ENCODE measurements at places on chromosomes 2 and 18.

DNA sequence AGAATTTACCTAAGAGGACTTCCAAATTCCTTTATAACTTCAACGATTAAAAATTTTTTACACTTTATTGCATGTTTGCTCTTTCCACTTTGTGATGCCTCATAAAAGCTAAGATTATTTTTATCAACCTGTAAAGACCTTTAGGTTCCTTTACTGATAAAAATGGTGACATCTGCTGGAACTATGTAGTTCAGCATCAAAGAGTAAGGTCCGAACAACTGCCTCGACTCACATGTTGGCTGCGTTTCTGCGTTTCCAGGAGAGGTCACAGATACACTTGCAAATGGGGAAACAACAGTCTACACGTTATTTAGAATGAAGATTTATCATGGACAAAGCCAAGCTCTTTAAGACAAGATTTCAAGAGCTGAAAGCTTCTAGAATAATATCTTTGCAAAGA, 18.8 kb upstream of the TMX3 start:
- DNase-seq = no peak

DNA sequence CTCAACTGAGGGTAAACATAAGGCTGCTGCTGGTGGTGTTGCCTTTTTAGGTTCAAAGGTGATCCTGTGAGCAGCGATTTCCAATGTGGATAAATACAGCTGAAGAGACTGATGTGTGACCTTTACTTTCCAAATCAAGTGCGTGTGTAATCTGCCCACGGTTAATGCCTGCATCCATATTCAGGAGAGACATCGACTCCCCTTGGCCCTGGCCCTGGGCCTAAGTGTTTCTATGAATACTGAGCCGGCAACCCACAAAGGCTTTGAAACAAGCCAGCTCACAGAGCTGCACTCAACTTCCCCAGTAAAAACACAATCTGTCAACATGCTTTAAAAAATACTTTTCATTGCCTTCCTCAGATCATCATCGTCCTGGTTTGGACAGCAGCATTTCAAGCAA, 1026.6 kb downstream of the TMEM182 start:
- no peak for DNase-seq

DNA sequence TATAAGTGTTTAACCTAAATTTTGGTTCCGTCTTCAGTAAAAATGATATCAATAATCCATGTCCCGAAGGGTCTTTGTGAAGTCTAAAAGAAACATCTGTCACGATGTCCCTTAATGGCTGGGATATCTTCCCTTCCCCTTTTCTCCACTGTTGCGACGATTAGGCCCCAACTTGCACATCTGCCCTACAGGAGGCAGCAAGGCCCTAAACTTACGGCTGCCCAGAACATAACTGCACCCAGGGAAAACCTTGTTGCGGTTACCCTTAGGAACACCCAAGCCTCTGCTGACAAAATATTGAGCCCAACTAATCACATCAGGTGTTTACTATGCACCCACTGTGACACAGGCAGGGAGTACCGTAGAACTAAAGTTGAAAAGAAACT, 1.3 kb upstream of the SMAD2 start:
- no peak for DNase-seq

GRCh38 chr2:43217228-43218154, 8.9 kb downstream of the ZFP36L2 start:
- no peak for DNase-seq

All from stimulated activated CD4-positive, alpha-beta T cell treated with anti-CD3 and anti-CD28 coated beads, Interleukin-2, amount 100 ng/mL, for 48 hours (primary cell).